ENCODE measurements at places on chromosomes 11 and 22.

- no peak for DNase-seq
These were observed 10.7 kb downstream of the TPCN2 start for GRCh38 chr11:69059429-69059828.

- no peak for DNase-seq
These were observed 13.7 kb downstream of the NFRKB start for GRCh38 chr11:129881570-129882170.

DNA sequence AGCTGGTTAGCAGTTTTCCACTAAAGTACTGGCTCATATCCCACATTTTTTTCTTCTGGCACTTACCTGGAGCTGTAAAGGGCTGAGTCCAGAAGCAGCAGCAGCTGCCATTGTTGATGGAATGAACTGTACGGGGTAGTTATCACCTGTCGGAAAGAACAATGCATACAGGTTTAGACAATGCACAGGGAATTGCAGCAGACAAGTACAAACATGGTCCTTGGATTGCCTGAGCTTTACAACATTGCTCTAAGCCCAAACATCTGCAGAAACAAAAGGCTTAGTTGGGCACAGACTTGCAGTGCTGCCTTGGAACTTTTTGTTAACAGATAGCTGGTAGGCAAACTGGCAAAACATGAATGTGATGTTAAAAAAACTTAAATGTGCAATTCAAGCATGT is 258.8 kb downstream of the SOX6 start:
- DNase-seq = no peak

- DNase-seq = no peak
These were observed 92.0 kb upstream of the KCNQ1OT1 start for GRCh38 chr11:2791521-2792380.

GRCh38 chr22:24096758-24097115 is 84.5 kb upstream of the SUSD2 start:
- DNase-seq = no peak
